ENCODE measurements at places on chromosomes 1 and 21. TPM values are rescaled to one million over a fixed set of nuclear protein-coding genes. Genes with fewer than 3 reads are reported as not detected.

The GART gene
- polyA plus RNA-seq: 47.0 TPM

The MYOC gene
- 8.6 TPM for polyA plus RNA-seq

The TCHHL1 gene
- polyA plus RNA-seq: not detected

The S100A1 gene
- polyA plus RNA-seq: 14.1 TPM

The RAB42 gene
- polyA plus RNA-seq: 7.3 TPM

The CFHR5 gene
- polyA plus RNA-seq: not detected

The NBPF10 gene
- polyA plus RNA-seq: 2.2 TPM

GRCh38 chr1:16302709-16303627, 49.3 kb downstream of the FBXO42 start:
- DNase-seq: no peak

DNA sequence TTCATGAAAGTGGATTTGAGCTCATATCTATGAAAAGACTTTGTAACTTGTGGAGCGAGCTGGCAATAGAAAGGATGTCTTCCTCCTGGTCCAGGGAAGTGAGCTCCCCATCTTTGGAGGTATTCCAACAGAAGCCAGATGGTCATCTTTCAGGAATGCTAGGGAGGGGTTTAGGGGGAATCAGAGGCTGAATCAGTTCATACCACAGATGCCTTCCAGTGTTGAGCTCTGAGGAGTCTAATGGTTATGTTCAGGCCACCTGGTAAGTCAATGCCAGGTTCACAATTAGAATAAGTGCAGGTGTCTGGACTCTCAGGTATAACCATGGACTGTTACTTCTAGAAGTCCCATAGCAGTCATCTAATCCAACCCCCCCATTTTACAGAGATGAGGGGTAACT, 119.1 kb downstream of the ACTL8 start:
- DNase-seq: no peak

DNA sequence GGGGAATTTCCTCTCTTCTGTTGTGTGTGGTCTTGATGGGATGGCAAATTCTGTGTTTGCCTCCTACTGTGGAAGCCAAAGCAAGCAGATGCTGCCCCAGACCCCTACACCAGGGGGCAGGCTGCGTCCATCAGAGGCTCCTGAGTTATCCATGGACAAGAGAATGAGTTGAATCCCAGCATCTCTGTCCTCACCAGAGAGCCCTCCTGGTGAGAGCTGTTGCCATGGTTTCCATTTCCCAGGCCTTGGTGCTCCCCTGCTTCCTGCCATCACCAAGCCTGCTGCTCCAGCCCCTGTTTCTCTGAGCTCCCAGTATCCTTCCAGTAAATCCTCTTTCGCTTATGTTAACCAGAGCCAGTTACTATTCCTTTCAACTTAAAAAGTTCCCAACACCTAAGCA, 20.4 kb upstream of the GNG12 start:
- peak; percentile 62 for DNase-seq

DNA sequence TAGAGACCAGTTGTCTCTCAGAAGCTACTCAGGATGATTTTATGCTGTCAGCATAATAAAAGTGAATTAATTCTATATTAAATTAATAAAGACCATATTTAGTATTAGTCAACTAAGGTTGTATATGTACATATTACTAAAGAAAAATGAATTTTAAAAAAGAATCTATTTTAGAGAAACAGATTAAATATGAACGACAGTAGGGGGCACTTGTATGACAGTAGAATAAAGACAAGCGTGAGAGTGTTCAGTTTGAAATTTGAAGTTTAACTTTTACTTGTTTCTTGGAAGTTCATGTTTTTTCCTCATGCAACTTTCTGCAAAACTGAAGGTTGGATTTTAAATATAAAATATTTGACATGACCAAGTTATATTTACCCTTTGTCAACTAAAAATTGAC, 67.9 kb upstream of the MACF1 start:
- DNase-seq: no peak

- DNase-seq: no peak
Measured at GRCh38 chr1:40710581-40711315, 19.2 kb downstream of the NFYC start.

DNA sequence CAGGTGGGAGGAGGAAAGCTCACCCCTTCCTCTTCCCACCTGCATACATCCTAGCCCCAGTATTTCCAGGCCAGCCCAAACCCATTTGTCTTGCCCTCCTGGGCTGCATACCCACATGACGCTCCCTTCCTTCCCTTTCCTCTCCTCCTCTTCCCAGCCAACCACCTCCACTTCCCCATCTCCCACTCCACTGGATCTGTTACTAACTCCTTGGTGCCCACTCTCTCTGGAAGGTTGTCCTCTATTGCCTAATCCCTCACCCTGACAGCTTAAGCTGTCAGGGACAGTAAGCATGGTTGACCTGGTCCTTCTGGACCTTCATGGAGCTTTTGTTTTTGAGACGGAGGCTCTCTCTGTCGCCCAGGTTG, 23.0 kb upstream of the SYNC start:
- no peak for DNase-seq

- no peak for DNase-seq
Measured at GRCh38 chr1:56249234-56249633, 330.1 kb downstream of the PLPP3 start.

DNA sequence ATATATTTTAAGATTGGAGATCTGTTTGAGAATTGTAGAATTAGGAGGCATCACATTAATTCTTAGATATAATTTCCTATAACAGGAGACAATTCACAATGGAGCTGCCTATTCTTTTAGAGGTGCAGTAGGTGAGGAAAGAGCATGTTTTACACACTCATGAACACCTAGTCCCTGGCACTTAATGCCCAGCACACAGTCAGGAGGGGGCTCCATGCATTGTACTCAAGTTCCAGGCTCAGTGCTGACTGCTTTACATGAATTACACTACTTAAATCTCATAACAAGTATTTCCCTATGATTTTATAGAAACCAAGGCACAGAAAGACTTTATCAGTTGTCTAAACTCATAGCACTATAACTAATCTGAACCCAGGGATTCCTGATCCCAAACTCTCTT, 360 bp upstream of the GBP3 start:
- DNase-seq: no peak

GRCh38 chr1:183590244-183591191, at the start of gene NCF2:
Gene NCF2 (minus strand): TSS chr1:183590459. CDS start chr1:183590329, 130 bp downstream.
- peak; percentile 47 for DNase-seq

DNA sequence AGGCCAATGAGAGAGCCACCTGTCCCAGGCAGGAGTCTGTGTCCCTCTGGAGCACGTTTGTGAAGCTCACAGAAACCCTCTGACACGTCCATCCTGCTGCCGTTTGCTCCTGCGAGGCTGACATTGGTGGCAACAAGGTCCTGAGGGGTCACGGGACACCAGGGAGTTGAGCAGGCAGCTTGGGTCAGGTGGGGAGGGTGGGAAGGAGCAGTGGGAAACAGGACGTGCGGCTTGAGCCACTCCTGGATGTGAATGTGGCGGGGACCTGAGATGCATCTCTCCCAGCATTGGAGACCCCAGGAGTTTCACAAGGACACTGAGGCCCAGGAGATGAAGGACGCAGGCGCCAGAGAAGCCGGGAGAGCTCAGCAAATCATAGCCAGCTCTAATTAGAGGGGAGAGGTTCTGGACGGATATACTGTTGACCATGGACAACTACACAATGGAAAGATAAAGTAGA, 149.0 kb downstream of the PEX14 start:
- DNase-seq: no peak

DNA sequence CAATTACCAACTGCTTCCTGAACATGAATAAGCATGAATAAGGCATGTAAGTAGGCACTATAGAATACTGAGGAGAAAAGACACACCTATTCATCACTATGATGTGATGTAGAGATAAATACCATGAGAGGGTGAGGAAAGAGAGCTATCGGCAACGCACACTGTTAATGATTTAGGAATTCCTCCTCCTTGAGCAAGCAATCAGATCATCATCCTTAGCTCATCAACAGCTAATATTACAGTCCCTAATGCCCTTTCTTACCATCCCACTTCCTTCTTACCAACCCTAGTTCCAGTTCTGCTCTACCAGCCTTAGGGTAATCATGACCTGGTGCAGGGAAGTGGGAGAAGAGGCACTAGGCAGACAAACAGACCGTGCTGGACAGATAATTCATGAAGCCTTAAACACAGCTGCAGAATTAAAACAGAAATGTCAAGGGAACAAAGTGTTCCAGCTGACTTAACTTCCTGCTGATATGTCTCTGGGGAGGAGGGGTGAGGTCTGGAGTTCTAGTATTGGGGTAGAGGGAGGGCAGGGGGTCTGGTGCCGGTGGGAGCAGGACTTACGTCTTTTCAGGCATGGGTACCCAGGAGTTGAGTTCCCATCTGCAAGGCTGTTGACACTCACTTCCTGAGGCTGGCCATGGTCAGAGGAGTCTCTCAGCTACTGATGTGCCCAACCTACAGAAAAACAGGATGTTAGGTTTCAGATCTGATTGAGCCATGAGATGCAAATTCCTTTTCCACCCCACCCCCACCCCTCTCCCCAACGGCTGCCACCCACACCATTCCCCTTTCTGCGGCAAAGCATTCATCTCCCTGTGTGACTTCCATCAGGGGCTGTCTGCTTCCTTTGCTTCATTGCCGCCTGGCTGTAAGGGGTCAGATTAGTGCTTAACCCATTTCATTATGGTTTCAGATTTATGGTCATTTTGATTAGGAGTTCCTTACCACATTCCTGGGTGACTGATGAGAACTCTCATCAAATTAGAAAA, 12.6 kb upstream of the RCSD1 start:
- no peak for DNase-seq

DNA sequence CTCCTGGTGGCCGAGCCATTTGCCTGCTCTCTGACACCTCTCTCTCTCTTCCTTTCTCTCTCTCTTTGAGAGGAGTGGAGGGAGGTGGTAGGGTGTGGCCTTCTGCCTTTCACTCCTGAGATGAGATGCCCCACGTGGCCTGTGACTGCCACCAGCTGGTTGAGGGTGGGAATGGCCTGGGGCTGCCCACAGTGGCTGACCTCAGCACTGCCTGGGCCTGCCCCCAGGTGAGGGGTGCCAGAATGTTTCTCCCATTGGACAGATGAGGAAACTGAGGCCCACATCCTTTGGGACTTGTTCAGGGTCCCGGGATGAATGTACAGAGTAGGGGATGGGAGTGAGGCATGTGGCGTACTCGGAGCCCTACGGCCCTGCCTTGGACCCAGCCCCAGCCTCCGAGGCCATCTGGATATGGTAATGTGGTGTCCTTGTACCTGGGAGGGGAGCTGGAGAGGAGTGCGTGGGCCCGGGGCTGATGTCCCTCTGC, 12.7 kb upstream of the C1orf167 start:
- no peak for DNase-seq

- DNase-seq: peak; percentile 68
Measured at GRCh38 chr1:228994676-228995594, 259.7 kb downstream of the RHOU start.

GRCh38 chr1:198156111-198156744, 570 bp upstream of the NEK7 start:
- DNase-seq: peak; percentile 68

DNA sequence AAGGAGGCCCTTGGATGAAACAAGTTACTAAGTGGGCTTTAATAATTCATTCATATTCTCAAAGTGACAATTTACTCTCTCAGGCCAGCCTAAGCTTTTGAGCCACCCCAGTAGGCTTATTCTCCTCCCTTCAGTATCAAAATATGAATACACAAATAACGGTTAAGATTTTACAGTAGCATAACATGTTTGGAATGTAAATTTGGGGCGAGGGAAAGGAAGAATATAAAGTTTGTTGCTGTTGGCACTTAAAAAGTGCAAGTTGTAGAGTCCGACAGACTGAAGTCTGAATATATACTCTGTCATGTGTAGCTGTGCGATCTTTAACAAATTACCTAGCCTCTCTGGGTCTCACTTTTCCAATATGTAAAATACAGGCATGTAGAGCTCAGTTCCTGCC, 22.6 kb upstream of the MYSM1 start:
- DNase-seq: no peak

DNA sequence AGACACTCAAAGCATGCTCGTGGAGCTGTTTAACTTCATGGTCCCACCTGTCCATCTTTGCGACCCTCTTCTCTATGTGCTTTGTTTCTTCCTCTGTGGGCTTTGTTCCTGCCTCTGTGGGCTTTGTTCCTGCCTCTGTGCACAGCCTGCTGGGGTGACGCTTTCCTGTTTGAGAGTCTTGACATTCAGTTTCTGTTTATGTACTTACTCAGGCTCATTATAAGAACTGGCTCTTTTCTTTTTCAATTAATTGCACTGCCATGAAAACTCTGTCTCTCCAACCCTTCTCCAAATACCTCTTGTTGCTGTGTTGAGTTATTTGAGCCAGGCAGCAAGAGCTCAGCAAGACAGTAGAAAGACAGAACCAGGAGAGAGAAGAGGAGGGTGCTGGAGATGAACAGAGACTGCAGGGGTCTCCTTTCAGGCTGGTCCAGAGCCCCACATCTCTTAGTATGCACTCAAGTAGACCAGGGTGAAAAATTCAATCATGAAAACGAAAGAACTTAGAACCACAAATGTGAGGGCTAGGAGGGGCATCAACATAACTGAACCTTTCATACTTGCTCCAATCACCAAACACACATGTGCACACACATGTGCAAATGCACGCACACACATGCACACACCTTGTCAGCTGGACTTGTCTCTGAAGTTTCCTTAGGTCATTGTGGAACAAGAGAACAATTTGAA, 88.3 kb upstream of the SGIP1 start:
- DNase-seq: peak; percentile 5

Data from muscle of back (tissue), 13 donors.